Spinal cord (tissue), 10 donors: ENCODE measurements at places on chromosomes 2 and 18. TPM values are rescaled to one million over a fixed set of nuclear protein-coding genes. Genes with fewer than 3 reads are reported as not detected.
A peak's percentile ranks its signal among the peaks of the same experiment; 100 is the strongest.

The GPBAR1 gene
- total RNA-seq = 0.44 TPM

- DNase-seq = no peak
Measured at GRCh38 chr18:39521164-39521563, 1955.6 kb upstream of the CELF4 start.

GRCh38 chr2:11177871-11178690 lies 22.8 kb downstream of the SLC66A3 start:
- peak; percentile 13 for DNase-seq

GRCh38 chr18:44819944-44820510 lies 139.3 kb downstream of the SETBP1 start:
- no peak for DNase-seq
